ENCODE measurements at places on chromosomes 2 and 18.

DNA sequence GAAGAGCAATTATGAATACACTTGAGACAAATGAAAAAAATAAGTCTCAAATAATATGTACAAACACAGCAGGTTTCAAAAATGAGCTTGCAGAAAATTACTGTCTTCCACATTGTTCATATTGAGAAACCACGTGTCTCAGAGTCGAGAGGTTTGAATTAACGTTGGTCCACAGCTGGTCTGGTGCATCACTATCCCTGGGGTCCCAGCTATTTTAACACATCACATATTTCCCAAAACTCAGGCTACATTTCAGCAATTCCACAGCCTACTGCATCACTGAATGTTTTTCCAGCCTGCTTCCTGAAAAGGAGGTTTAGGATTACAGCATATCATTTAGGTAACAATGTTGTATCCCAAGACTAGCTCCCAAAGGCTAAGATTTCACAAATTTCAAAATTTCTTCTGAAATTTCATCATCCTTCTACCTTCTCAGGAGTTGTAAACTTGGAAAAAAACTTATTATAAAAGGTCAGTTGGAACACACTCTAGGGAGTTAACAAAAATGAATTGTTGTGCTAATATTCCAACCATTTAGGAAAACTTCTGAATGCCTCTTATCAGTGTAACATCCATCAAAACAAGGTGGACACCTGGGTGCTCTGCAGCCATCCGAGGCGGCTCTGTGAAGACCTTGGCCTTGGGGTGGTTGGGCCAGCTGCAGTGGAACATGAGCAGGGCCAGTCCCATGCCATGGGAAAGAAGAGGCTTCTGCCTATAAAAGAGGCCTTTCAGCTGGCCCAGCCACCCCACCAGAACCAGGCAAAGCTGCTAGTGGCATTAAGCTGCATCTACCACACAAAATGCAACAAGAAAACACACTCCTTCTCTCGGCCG, 198.1 kb upstream of the RBBP8 start:
- DNase-seq = no peak

- DNase-seq = no peak
Measured at GRCh38 chr2:201955702-201956141, 77.9 kb upstream of the FZD7 start.

DNA sequence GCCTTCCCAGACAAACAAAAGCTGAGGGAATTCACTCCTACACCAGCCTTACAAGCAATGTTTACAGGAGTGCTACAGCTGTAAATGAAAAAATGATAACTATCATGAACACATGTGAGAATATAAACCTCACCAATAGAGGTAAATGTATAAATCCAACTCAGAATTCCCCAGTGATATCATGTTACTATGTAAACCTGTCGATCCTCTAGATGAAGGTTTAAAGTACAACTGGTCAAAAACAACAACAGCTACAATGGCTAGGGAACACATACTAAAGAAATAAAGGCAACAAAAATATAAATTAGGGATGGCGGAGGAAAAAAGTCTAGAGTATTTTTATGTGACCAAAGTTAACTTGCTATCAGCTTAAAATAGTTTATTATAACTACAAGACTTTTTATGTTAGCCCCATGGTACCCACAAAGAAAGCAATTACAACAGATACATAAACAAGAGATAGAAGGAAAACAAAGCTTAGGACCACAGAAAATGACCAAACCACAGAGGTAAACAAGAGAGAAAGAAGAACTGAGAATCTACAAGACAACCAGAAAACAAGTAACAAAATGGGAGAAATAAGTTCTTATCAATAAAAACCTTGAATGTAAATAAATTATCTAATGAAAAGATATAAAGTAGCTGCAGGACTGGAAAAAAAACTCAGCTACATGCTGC, 8.3 kb downstream of the CERKL start:
- DNase-seq = no peak

GRCh38 chr2:10232096-10232815, 70.4 kb upstream of the HPCAL1 start:
- no peak for DNase-seq

- DNase-seq = no peak
Measured at GRCh38 chr2:128835342-128835855, 516.7 kb upstream of the HS6ST1 start.
